ENCODE measurements at places on chromosomes 16 and 17. TPM values are rescaled to one million over a fixed set of nuclear protein-coding genes. Genes with fewer than 3 reads are reported as not detected.

DNA sequence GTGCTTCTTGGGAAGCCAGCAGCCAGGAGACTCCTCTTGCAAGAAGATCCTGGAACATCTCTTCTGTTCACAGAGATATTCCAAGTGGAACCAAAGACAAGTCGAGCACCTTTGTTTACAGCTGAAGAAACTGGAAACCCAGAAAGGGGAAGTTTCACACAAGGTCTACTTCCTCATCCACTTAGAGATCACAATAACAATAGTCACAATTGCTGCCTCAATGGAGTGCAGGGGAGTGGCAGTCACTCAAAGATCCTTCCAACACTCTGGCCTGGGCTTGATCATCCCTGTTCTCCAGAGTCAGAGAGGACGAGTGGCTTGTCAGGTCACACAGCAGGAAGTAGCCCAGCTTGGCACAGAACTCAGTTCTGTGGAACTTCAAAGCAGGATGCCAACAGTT lies 46.9 kb upstream of the SIAH1 start:
- no peak for DNase-seq

DNA sequence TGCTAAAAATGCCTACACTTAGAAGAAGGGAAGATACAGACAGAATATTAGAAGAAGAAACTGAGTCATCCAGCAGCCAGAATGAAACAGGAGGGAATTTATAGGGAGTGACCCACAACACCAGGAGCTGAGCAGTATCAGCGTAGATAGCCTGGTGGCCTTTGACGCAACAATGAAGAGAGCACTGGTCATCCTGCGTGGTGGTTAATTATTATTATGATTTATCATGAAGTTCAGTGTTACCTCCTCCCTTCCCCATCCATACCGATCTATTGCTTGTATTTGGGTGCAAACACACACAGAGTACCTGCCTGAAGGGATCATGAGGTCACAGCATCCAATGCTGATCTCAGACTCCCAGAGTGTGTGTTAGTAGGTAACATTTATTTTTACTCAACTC lies 38.5 kb downstream of the ERCC4 start:
- DNase-seq = no peak

GRCh38 chr17:76314392-76315227 lies 6.5 kb upstream of the QRICH2 start:
- no peak for DNase-seq

The TPSB2 gene
- total RNA-seq = not detected

The PRKCB gene
- total RNA-seq = 7.1 TPM
